CD8-positive, alpha-beta memory T cell (primary cell): ENCODE measurements at places on chromosomes 2 and 18. TPM values are rescaled to one million over a fixed set of nuclear protein-coding genes. Genes with fewer than 3 reads are reported as not detected.

- no peak for DNase-seq
Measured at GRCh38 chr18:35827903-35828275, 144.6 kb upstream of the RMP24 start.

DNA sequence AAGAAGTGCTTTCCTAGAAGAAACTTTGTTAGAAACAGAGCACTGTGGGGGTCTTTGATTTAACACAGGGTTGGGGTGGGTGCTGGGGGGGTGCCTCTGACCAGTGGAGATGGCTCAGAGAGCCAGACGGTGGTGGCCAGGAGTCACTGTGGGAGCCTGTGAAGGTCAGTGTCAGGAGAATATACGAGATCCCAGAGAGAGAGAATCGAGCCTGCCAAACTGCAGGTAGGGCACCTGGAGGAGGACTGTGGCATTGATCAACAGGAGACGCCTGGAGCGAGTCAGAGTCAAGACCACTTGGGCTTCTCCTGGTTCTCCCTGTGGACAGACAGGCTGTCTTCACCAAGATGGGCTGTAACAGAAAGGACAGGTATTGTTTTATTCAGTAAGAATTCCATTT is 136.5 kb upstream of the TWIST2 start:
- DNase-seq, result no peak

- DNase-seq, result no peak
Measured at GRCh38 chr2:136059036-136059472, 58.9 kb downstream of the CXCR4 start.

Gene FECH
- 34.9 TPM for total RNA-seq

Gene ZNF407
- 14.9 TPM for total RNA-seq

Gene LYPD1
- total RNA-seq, result not detected
